Midbrain (tissue), 1 donor: ENCODE measurements at places on chromosomes 2 and 18.

DNA sequence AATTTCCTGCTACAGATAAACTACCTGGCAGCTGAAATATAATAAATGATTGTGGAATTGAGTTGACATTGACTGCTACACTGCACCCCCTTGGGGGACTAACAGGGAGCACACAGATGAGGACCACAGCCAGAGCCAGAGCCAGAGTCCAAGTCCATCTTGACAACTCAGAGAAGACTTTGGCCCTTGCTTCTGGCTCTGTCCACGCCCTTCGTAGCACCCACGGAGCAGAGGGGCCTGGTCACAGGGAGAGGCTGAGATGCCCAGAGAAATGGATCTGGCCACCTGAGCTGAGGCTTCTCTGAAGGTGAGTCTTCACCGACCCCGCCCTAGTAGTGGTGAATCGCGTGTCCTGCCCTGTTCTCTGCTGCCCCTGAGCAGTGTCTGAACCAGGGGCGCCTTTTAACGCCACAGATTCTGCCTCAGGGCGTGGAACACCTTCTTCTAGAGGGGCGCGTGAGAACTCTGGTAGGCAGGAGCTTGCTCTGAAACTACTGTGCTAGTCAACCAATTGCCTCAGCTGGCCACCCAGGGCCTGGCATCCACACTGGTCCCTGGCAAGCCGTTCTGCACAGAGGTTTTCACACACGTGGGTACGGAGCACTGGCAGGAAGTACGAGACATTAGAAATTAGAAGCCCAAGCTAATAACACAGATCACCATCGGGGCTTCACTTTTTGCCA, 35.7 kb upstream of the MAT2A start:
- peak; percentile 19 for DNase-seq

DNA sequence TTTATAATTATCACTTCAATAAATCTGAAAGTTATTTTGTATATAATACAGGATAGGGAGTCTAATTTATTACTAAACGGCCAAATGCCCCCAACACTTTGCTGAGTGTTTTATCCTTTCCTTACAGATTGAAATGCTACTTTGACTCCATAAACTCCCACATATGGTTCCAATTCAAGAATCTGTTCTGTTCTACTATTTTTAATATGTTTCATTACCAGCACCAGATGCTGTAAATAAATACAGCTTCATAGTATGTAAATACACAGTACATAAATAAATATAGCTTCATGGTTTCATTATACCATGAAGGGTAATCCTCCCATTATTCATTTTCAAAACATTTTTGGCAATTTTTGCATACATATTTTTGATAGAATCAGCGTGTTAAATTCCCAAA, 34.0 kb upstream of the MREG start:
- no peak for DNase-seq

DNA sequence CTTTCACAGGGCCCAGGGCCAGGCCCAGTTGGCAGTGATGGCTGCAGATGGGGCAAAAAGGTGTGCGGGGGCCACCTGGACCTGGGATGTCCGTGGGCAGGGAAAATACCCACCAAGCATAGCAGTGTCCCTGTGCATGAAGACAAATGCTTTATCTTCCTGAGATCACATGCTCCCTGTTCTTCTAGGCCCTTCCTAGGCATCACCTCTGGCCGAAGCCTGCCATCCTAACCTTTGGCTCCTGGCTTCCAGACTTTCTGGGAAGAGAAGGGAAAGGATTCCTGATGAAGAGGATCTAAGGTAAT, 105.0 kb upstream of the SMAD2 start:
- DNase-seq = no peak

DNA sequence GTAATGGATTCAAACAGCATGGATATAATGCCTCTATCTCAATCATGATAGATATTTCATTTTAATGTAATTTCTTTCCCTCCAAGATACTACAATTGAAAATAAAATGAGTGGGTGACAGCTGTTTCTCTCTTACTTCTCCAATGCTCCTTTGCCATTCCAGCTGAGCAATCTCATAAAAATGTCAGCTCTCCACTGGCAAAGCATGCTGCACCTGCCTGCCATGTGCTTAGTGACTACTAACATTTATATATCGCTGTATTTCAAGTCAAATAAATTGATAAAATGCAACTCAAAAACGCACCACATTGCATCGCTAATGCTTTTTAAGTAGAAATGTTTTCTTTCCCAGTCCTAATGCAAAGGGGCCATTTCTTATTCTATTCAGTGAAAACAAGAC, 1093.9 kb downstream of the CBLN2 start:
- DNase-seq = no peak

DNA sequence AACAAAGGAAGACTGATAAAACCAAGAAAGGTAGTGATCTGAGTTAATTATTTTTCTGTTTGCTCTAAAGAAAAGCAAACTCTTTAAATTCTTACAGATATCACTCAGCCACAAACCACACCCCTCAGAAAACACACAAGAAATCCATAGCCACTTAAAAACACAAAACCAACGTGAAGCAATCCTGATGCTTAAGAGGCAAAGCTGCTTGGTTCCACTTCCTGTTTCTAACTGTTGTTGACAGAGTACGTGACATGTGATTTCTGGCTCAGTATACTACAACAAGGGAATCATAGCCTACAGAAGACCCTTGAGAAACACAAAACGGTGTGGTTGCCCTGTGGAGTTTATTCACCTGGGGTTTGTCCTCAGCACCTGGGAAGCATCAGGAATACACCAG, 240.9 kb upstream of the APCDD1 start:
- no peak for DNase-seq

DNA sequence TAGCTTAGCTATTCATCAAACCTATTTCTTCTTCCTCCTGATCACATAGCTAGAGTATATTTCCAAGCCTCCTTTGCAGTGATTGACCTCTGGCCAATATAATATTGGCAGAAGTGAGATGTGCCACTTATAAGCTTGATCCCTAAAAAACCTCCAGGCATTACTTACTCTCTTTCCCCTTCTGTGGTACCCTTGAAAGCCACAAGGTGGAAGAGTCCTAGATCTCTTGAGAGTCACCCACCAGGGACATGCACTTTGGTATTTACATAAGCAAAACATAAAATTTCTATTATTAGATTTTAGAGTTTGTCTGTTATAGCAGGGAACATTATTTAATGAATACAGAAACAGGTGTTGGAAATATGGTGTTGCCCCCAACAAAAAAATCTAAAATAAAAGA, 112.0 kb downstream of the EXOC6B start:
- no peak for DNase-seq

- peak; percentile 15 for DNase-seq
Observed at GRCh38 chr18:79819968-79820351, 22.2 kb downstream of the KCNG2 start.

- DNase-seq = no peak
Observed at GRCh38 chr2:26647981-26648380, 6.8 kb upstream of the CIB4 start.

- no peak for DNase-seq
Observed at GRCh38 chr2:88199912-88200682, 30.0 kb downstream of the THNSL2 start.

GRCh38 chr2:224517963-224518362, 67.2 kb downstream of the CUL3 start:
- no peak for DNase-seq

DNA sequence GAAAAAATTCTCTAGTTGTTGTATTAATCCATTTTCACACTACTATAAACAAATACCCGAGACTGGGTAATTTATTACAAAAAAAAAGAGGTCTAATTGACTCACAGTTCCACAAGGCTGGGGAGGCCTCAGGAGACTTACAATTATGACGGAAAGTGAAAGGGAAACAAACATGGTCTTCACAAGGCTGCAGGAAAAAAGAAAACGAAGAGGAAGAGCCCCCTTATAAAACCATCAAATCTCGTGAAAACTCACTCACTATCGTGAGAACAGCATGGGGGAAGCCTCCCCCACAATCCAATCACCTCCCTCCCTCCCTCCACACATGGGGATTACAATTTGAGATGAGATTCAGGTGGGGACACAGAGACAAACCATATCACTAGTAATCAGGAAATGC, 61.7 kb upstream of the SPTBN1 start:
- no peak for DNase-seq

DNA sequence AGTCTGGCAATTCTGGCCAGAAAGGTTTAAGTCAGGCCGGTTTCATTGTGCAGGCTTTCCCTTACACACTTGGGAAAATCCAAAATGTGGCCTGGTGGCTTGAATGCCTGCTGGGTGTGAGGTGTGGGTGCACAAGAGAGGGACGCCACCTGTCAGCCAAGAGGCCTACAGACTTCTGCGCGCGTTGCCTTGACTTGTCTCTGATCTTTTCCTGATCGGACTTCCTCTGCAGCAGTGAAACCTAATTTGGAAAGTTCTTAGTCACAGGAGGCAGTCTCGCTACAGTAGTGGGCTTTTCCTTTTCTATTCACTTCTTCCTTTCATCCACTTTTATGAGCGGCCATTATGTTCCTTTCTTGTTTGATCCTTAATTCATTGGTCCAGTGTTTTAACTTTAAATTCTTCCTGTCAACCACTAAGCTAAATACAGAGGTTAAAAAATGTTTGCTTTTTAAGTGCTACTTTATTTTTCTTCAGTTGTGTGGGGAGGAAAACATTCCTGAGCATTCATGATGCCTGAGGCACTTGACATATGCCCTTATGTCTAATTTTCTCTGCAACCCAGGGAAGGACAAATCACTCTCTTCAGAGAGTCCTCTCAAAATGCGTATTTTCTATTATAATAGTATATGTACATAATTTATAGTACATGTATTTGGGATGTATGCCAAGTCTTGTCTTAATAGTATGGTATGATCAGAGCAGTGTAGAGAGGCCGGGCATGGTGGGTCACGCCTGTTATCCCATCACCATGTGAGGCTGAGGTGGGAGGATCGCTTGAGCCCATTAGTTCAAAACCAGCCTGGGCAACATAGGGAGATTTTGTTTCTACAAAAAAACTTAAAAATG, 128.9 kb downstream of the WDSUB1 start:
- DNase-seq = no peak

DNA sequence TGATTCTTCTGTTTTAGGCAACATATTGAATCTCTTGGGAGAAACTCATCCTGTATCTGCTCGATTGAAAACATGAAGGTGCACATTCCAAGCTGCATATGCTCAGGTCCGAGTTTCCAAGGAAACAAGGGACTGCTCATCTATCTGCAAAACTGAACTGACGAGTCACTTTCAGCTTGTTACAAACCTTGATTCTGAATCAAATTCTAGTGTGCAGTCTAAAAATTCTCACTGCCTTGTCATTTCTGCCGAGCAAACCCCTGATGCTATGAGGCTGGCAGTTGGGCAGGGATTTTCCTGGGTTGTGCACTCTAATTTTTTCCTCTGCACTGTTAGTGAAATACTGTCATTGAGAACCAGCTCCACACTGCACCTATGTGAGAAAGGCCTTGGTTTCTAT, 101.3 kb upstream of the ETAA1 start:
- DNase-seq = no peak

DNA sequence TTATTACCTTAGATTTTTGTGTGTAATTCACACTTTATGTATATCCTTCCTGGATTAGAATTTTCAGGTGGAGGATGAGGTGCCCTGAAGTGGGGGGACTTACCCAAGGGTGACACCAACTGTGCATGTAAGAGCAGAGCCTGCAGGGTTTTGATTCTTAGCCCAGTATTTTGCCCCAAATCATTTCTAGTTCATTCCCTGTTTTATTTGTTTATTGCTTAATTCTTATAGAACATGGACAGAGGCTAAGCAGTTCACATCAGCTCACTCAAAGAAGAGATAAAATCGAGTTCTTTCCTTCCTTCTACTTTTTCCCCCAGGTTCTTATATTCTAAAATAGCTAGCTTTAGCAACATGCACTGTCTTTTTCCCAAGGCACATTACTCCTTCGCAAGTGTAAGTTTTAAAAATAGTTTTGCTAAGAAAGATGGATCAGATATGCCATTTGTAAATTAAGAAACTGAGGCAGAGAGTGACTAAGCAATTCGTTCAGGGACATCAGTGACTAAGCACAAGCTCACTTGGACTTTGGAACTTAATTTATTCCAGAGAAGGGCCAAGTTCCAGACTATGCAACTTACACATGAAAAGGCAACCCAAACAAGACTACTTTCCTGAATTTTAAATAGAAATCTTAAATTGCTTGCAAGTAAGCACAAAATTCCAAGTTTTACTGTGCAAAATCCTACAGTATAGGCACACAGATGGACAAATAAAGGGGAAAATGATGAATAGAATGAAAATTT, 427.9 kb upstream of the POU3F3 start:
- DNase-seq = peak; percentile 7

GRCh38 chr18:34115409-34116081, 109.2 kb downstream of the NOL4 start:
- no peak for DNase-seq

DNA sequence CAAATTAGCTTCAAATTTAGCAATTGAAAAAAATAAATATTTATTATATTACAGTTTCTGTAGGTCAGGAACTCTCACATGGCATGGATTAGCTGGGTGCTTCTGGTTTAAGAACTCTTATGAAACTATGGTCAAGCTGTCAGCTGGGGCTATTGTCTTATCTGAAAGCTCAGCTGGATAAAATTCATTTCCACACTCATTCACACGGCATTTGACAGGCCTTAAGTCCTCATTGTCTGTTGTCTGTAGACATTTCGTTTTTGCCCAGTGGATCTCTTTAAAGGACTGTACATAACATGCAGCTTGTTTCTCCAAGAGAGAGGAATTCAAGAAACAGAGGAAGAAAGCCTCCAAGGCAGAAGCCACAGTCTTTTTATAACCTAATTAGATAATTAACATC, 1556.8 kb upstream of the SLC39A10 start:
- no peak for DNase-seq

DNA sequence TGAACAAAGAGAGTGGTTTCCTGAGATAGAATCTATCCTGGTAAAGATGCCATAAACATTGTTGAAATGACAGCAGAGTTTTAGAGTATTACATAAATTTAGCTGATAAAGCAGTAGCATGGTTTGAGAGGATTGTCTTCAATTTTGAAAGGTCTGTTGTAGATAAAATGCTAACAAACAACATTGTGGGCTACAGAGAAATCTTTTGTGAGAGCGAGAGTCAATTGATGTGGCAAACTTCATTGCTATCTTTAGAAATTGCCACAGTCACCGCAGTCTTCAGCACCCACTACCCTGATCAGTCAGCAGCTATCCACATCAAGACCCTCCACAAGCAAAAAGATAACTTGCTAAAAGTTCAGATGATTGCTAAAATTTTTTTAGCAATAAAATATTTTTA, 17.5 kb downstream of the VRK2 start:
- DNase-seq = no peak

DNA sequence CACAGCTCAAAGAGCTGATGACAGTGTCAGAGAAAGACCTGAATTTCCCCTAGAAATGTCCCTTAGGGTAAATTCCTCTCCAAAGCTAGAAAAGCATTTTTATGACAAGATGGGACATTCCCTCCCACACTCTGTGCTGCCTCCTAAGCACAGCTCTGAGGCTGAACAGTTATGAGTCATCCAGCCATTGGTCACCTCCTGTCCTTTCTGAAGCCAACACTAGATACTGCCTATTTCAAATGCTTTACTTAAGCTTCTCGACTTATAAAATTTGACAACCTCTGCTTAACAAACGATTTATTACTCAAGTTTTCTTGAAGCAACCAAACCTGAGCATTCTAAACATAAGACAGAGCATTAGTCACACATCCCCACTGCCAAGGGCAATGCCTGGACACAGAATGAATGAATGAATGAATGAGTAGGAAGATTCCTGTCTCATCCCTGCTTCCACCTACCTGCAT, 35.4 kb downstream of the B4GALT6 start:
- no peak for DNase-seq
